Activated CD8-positive, alpha-beta memory T cell treated with anti-CD3 and anti-CD28 coated beads for 4 hours (primary cell): ENCODE measurements at places on chromosomes 7 and 10.

DNA sequence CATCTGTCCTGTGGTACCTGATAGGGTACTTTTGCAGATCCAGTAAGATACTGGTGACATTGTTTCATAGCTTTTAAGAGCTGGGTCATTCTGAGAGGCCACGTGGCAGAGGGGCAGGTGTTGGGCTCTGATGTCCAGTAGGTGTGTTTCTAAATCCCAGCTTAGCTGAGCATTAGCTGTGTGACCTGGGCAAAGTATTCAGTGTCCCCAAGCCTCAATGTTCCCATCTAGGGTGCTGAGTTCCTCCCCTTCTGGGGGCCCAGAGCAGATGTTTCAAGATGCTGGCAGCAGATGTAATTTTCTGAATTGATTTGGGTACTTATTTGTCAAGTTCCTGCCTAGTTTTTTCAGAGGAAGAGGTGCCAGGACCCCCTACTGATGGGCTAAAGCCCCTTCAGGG is 52.9 kb downstream of the NEURL1 start:
- DNase-seq = no peak

DNA sequence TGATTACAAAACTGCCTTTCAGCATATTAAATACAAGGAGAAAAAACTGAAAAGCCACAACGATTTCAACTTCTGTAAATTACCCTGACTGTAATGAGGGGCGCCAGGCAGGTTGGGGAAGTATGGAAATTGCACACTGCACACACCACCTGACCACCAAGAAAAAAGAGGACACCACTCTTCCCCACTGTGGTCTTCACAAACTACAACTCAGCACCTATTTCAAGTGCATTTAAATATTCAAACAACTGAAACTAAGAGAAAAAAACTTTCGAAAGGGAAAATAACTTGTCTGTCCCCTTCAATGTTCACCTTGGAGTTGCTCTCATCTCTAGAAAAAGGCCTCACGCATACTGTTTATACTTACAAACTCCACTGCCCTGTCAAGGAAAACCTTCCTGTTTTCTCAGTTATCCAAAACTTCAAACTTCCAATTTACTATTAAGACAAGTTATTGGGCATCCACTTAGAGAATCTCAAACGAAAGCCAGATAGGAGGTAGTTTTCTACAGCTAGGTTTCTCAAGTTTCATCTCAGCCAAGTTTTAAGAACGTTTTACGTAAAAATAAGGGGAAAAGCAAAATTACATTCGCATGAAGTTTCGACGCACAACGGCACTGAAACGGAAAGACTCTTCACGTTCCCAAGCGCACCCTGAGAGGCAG is 1.4 kb downstream of the LARP4B start:
- no peak for DNase-seq

DNA sequence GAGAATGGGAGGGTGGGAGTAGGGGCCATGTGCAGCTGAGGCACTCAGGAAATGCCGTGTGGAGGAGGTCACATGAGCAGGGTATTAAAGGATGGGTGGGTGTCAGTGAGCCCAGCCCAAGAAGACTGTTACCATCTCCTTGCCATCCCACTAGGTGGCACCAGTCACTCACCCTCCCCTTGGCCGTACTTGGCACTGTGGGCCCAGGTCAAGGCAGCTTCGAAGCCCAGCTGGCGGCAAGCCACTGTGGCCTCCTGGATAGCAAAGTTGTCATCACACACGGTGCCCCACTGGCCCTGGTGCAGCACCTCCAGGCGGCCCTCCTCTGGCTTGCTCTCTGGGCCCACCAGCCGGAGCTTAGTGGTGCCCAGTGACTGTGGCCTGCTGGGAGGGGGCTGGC is 5.4 kb downstream of the LOXL4 start:
- no peak for DNase-seq

DNA sequence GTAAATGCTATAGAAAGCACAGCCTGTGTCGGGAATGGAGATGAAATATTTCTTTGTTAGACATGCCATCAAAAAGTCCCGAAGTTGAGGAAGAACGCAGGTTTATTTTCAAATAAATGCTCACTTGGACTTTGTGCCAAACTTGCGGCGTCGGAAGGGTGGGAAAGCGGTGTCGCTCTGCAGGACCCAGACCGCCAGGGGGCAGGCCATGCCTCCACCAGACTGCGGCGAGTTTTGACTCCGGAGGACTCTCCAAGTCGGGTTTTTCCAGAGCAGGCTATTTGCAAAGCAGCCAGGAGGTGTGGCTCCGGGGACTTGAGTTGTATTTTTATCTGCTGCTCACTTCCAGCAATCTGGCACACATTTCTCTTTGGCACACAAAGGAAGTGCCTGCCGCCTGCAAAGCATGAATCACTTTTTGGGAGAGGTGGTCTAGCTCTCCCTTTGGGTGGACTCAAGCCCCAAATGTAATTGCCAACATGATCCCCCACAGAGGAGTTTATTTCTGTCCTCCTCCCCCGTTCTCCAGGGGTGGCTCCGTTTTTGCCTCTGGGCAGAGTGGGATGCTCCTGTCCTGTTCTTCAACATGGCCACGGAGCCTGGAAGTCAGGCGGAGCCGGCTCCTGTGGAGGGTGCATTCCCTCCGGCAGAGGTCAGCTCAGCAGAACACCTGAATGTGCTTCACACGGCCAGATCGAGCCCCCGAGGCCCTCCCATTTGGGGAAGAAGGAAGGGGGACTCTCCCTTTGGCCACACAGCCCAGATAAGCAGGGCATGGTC is 82.3 kb upstream of the GPR26 start:
- DNase-seq = no peak

DNA sequence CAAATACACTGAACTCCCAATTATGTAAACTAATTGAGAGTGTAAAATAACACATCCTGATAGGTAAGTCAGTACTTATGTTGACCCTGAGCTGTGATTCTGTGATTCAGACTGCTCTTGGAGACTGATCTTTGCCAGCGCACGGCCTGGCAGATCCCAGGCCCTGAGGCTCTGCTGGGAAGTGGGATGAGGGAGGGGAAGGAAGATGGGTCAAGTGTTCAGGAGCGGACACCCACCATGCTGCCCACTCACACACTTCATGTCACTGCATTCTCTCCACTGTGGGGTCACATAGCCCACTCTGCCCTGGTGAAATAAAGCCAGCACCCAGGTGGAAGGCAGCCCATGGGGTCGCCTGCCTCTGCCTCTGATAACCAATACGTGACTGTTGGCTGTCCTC is 226.2 kb downstream of the TNS3 start:
- DNase-seq = no peak

DNA sequence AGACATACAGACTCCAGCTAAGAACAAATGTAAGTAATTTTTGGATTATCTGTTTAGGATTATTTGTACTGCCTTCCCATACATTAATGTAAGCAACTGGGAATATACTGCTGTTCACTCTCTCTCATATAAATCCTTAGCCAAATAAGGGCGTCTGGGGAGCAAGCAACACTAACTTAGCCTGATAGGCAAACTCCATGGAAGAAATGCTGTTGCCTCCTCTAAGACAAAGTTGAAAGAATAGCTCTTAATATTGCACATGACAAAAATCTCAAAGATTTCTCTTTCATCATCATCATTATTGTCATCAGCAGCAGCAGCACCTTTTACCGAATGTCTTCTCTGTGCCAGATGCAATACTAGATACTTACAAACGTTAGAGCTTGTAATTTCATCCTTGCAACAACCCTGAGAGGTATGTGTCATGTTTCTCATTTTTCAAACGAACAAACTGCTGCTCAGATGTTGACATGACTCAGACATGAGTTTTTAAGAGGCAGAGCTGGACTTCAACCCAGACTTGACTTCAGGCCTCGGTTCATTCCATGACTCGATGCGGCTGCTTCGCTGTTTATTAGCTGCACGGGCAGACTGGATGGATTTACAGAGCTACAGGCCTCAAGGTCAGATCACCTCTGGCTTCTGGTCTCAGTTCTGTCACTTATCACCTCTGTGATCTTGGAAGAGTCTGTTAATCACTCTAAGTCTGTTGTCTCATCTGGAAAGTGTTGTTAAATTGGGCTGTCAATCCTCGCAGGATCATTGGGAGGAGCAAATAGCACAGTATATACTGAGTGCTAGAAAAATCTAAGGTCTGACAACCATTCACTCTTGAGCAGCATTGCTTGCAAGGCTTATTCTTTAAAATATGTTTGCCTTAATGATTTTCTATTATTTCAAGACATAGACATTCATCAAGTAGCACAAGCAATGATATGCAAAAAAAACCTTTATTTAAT is 126.3 kb upstream of the CELF2 start:
- DNase-seq = no peak

DNA sequence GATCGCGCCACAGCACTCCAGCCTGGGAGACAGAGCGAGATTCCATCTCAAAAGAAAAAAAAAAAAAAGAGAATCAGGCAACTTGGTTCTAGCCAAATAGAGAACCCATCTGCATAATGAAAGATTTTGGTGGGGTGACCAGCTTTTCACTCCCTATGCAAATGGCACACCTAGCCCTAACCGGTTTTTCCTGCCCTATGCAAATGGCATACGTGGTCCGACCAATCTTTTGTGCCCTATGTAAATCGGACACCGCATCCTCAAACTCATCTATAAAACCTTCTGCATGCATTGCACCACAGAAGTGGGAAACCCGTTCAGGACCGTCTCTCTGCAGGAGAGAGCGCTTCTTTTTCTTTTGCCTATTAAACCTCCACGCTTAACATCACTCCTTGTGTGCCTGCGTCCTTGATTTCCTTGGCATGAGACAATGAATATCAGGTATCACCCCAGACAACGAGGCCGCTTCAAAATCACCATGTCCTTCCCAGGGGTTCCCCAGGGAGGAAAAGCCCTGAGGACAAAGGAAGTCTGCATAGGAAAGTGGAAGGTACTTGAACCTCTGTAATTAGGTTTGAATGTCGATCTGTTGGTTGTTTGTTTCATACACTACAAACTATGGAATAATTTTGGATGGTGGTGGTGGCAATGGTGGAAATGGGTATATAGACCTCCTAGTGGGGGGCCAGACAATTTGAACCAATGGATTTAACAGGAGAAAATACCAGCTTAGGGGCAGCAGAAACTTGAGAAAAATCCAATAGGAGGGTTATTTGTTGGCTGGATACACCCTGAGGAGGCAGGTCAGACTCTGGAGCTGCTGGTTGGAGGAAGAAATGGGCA is 396.2 kb downstream of the TYW1 start:
- DNase-seq = no peak

- no peak for DNase-seq
Observed at GRCh38 chr10:132063432-132063831, 2.3 kb upstream of the JAKMIP3 start.

GRCh38 chr7:34787586-34787985 is 129.6 kb downstream of the NPSR1 start:
- no peak for DNase-seq

GRCh38 chr7:78562191-78562590 is 763.6 kb downstream of the PHTF2 start:
- DNase-seq = no peak
